ENCODE measurements at places on chromosomes 11 and 22.

GRCh38 chr22:34004058-34004457 is 83.8 kb upstream of the LARGE1 start:
- DNase-seq = no peak

DNA sequence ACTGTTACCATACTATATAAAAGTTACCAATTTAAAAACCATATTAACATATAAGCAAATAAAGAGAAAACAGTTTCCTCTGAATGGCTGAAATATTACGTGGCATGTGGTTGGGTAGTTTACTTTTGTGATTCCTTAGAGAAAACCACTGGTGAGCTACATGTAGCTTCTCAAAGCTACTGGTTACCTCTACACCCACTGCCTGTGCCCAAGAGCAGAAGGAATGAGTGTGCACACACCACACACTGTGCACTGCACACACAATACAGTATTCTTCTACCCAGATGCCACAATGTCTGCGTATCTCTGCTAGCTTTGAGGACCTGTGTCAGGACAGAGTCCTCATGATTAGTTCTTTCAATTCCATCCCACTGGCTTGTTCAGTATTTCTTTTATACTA is 25.5 kb upstream of the YPEL1 start:
- DNase-seq = no peak

DNA sequence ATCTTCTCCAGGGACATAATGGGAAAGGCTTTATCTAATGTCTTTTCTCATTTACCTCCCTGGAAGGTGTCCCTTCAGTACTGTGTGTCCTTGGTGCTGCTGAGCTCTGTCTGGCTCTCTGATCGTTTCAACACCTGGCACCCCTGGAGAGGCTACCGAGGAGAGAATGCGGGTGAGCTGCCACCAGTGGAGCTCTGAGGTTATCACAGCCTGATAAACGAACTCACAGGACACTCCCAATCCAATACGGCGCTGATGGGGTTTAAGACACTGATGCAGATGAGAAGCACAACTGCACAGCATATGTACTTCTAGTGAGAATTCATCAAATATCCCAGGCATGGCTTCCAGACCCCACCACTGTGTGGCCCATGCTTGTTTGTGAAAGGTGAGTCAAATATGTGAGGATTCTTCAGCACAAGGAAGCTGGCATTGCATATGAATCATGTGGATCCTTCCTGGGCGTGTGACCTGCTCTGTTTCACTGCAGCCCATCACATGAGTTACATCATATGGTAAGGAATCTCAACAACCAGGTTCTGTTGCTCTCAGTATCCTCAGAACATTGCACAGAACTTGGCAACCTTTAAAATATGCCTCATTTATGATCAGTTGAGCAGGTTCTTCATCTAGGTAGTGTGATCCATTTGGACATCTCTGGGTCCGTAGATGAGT is 34.8 kb upstream of the VWA5A start:
- DNase-seq = no peak

DNA sequence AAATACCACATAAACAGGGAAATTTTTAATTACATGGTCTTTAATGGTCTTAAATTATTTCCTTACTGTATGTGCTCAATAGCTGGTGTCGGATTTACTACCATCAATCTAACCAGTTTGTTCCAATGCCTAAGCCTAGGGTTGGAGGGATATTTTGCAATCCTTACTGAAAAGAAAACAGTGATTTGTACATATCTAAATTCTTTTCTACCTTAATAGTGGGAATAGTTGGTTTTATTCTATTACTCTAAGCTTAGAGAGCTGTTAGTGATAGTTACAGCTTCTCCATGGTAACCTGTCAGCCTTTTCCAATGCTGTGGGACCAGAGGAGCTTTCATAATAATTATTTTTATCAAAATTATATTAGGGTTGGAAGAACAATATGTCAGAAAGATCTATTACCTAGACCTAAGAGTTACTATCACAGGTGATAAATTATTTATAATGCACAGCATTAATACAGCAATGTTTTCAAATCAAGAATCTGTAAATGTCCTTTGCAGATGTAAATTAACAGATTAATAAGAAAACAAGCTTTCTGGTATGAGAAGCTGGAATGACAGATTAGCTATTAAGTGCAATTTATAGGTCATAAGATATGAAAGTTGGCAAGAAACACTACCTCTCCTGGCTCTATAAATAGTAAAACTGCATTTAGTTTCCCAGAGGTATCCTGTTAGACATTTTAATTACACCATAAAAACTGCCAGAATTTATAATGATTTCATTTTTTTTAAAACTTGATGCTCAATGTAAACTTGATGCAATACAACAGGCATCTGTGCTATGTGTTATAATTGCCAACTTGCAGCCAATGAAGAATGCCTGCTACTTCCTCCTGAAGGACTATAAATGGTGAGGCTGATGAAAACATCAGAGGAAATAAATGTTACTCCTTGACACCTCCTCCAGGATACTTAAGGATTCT is 262.0 kb upstream of the PITPNB start:
- DNase-seq = no peak

- no peak for DNase-seq
These were observed 43.9 kb upstream of the FAT3 start for GRCh38 chr11:92180664-92181251.

GRCh38 chr22:41563051-41563711 is 2.4 kb downstream of the CSDC2 start:
- no peak for DNase-seq

GRCh38 chr11:22558664-22559063 is 67.0 kb downstream of the FANCF start:
- DNase-seq = no peak

DNA sequence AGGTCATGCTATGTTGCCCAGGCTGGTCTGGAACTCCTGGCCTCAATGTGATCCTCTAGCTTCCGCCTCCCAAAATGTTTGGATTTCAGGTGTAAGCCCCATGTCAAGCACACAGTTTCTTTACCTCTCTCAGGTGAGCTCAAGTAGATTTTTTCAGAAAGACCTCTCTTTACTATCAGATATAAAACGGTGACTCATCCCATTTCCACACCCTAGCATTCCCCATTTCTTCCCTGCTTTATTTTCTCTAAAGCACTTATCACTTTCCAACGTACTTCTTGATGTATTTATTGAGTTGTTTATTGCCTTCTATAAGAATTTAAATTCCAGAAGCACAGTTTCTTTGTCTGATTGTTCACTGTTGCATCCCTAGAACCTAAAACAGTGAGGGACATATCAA is 3.7 kb downstream of the TSG101 start:
- no peak for DNase-seq

DNA sequence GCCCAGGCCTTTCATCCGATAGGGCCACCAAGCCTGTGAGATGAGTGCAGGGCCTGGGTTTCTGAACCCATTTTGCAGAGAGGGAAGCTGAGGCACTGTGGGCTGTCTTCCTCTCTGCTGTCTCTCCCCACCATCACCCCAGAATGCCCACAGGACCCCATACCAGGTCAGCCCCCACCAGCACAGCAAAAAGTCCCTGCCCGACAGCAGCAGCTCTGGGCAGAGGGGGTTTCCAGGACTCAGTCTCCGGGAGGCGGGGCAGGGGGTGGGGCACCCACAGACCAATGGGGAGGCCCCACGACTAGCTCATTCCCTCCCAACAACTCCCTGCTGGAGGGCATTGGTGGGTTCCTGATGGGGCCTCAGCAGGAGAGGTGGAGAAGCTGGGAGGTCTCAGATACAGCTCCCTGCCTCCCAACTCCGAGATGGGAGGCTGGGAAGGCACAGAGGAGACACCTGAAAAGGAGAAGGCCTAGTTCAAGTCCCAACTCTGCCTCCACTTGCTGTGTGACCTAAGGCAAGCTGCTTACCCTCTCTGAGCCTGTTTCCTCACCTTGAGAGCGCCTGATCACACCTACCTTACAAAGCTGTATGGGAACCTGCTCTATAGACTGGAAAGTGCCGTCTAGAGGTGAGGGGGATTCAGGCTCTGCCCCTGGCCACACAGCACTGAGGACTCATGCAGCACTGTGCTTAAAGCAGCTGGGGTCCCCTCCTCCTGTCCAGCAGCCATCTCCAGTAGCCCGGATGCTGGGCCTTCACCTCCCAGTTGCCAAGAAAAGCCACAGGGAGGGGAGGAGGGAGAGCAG is 3.5 kb downstream of the CBX7 start:
- peak; percentile 50 for DNase-seq

DNA sequence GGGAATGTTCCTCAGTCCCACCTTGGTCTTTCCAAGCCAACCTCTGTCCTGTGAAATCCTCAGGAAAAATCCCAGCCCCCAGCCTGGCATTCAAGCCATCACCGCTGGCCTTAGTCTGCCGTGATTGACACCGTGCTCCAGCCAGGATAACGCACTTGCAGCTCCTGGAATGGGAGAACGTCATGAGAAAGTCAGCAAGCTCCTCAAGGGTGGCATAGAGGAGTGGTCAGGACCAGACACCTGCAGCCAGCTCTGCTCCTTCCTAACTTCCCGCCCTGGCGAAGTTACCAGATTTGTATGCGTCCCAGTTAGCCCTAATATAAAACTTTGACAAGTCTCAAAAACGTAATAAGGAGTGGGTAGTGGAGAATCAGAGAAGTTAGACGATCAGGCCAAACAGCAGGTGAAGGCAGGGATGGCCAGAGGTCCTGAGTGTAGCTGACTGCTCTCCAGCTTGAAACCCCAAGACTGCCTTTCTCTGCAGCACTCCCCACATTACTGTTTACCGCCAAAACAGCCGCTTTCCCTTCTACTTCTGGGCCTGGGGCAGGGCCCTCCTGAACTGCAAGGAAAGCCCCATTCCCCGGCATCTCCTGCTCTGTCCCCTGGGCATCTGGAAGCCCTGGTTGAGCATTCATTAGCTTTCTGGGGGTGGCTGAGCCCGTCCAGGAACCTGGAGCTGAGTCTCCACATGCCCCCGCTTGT is 1.3 kb upstream of the DKK3 start:
- no peak for DNase-seq

DNA sequence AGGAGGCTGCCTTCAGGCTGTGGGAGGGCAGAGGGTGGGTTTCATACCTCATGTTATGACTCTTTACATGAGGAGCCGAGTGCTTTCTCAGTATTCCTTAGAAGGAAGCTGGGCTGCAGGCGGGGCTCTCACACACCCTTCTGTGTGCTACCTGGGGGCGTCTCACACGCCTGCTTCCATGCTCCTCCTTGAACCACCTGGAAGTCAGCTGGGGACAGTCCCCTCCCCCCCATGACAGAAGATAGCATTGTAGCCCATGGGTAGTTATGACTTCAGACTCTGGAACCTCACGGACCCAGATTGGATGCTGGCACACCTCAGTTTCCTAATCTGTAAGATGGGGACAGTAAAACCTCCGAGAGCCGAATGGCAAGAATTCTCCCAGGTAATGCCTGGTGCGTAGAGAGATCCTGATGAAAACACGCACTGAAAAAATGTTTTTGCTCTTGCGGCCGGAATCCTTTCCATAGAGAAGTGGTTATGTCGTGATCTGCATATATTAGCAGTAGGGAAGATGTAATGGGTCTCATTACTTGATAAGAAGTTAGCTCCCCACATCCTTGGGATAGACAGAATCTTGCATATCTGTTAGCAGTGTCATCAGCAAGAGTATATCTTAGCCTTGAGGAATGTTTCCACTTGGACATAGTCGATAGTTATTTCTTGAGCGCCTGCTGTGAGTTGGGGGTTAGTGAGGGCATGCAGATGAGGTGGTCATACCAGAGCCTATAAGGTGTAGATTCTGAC is 4.9 kb downstream of the DAGLA start:
- no peak for DNase-seq

GRCh38 chr22:50473088-50473487 is 1.7 kb downstream of the SBF1 start:
- peak; percentile 46 for DNase-seq

- DNase-seq = no peak
These were observed 556.5 kb downstream of the MN1 start for GRCh38 chr22:27245056-27245455.

DNA sequence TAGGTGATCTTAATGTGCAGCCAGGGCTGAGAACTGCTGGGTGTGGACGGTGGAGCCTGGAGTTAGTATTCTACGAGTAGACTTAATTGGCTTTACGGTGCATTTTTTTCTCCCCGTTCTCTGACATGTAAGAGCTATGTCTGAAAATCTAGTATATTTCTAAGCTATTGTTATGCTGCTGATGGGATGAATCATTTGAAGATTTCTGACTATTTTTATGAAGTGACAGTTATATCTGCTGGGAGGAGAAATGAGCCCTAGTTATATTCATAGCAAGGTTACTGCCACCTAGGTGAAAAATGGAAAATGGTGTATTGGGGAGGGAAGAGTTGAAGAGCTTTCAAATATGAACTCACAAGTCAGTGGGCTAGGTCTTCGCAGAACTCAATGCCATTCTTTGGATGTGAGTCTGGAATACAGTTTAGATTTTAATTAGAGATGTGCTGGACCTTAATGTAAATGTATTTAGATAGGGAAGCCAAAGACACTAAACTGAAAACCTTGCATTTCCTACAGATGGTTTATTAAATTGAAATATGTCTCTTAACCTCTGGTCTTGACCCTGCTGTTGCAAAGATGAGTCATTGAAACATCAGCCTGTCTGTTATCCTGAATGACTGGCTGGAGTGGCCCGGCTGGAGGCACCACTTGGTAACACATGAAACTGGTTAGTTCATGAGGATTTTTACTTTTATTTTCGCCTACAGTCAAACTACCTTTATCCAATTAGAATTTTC is 293.7 kb downstream of the DDX10 start:
- no peak for DNase-seq
